ENCODE measurements at places on chromosomes 6 and 20.

GRCh38 chr20:9186396-9186795, 117.5 kb downstream of the PLCB4 start:
- no peak for DNase-seq

- DNase-seq: no peak
Observed at GRCh38 chr6:37092923-37093727, 76.8 kb upstream of the PIM1 start.

DNA sequence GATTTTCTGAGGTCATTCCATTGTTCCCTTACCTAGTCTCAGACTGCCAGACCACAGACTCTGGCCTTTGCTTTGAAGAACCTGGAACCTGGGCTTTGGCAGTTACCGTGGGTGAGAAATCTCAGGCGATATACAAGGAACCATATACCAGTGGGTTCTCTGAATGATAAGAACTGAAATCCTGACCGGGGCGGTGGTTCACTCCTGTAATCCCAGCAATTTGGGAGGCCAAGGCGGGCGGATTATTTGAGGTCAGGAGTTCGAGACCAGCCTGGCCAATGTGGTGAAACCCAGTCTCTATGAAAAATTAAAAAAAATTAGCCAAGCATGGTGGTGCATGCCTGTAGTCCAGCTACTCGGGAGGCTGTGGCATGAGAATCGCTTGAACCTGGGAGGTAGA, 14.3 kb upstream of the SGK2 start:
- no peak for DNase-seq

DNA sequence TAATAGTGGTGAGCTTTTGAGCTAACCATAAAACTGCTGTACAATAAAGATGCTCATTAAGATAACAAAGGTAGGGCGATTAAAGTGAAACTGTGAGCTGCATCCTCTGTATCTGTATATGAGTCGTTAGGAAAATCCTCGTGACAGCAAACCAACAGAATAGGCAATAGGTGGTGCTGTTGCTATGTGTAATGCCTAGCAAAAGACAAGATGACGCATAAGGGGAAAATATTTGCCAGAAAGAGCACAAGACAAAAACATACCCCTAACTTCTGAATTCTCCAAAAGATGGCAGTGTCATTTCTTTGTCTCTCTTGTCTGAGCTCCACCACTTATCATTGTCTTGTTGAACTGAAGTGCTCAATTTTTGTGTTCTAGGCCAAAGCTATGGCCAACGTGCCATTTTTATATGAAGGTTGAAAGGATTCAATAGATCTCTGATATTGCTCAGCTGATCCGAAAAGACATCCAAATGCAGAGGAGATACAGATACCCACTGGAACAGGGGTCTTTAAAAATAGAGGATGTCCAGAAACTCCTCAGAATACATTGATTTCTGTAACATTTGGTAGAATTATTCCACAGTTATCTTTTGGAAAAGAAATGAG, 56.3 kb upstream of the ANKEF1 start:
- no peak for DNase-seq

GRCh38 chr6:45966797-45967196, 48.9 kb downstream of the CLIC5 start:
- DNase-seq: no peak

Measured in thoracic aorta (tissue), 2 donors.